ENCODE measurements at places on chromosomes 3 and 15. TPM values are rescaled to one million over a fixed set of nuclear protein-coding genes. Genes with fewer than 3 reads are reported as not detected.
A peak's percentile ranks its signal among the peaks of the same experiment; 100 is the strongest.

The CCNB2 gene
- 19.7 TPM for polyA plus RNA-seq

The REC114 gene
- polyA plus RNA-seq = not detected

The CPLX3 gene
- not detected for polyA plus RNA-seq

The ROBO1 gene
- polyA plus RNA-seq = 61.6 TPM

The ARGFX gene
- polyA plus RNA-seq = not detected

DNA sequence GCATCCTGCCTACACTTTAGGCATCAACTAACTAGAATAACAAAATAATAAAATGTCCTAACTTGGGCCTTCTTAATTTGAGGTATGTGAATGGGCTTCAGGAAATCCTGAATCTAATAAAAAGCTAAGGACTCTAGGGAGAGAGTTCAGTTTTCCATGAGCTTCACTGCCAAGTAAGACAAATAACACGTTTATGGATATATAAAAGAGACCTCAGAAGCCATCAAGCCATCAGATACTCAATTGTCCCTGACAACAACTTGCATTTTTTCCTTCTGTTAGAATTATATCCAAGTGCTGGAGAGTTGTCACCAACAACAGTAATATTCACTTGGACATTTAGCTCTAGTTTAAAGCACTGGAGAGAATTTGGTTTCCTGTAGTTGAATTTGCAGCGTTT, 102.4 kb upstream of the IGSF10 start:
- no peak for DNase-seq

DNA sequence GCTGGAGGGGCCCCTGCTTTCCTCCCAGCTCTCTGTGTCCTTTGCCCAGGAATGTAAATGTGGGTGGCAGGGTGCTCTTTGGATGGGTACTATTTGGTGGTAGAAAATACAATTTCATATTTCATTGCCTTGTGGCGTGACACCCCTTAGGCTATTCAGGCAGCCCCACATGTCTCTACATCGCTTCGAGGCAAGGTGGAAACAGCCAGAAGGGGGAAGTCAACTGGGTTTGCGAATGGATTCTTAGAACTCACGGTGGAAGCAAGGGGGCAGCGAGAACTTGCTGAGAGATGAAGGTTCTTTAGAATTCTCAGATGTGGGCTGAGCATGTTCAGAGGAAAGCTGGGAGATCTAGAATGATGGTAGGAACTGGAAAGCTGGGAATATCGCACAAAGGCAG, 25.3 kb downstream of the PLA2G4D start:
- DNase-seq = no peak

- no peak for DNase-seq
Measured at GRCh38 chr15:76339305-76340197, 3.0 kb downstream of the ISL2 start.

GRCh38 chr3:15427182-15427880, at the start of the genes EAF1 and METTL6:
EAF1 (plus strand) TSS chr3:15427598; CDS start chr3:15427780, 182 bp downstream.
METTL6 (minus strand) TSS chr3:15427544; CDS start chr3:15426511, 1,033 bp downstream.
- peak; percentile 37 for DNase-seq

GRCh38 chr15:96234109-96234892, 96.2 kb upstream of the NR2F2 start:
- no peak for DNase-seq

All from AG04450 (cell line).